ENCODE measurements at places on chromosomes 3 and 15. TPM values are rescaled to one million over a fixed set of nuclear protein-coding genes. Genes with fewer than 3 reads are reported as not detected.
A peak's percentile ranks its signal among the peaks of the same experiment; 100 is the strongest.

DNA sequence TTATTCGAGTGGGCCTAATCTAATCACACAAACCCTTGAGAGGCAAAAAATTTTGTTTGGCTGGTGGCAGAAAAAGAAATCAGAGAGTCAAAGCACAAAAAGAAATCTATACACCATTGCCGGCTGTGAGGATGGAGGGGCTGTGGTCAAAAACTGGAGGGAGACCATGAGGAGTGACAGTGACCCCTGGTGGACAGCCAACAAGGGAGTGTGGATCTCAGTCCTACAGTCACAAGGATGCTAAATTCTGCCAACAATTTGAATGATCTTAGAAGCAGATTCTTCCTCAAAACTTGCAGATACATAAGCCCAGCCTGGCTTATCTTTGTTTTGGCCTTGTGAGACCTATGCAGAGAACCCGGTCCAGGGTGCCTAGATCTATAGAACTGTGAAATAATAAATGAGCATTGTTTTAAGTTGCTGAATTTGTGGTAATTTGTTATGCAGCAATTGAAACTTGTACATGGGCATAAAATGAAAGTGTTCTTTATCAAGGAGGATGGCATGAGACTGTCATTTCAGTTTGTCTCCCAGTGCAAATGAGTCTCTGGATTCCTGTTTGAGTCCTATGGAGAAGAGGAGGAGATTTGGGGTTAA is 103.0 kb upstream of the ARHGEF26 start:
- ATAC-seq, result no peak

GRCh38 chr3:37574177-37574943 is 287.3 kb upstream of the CTDSPL start:
- ATAC-seq, result no peak

DNA sequence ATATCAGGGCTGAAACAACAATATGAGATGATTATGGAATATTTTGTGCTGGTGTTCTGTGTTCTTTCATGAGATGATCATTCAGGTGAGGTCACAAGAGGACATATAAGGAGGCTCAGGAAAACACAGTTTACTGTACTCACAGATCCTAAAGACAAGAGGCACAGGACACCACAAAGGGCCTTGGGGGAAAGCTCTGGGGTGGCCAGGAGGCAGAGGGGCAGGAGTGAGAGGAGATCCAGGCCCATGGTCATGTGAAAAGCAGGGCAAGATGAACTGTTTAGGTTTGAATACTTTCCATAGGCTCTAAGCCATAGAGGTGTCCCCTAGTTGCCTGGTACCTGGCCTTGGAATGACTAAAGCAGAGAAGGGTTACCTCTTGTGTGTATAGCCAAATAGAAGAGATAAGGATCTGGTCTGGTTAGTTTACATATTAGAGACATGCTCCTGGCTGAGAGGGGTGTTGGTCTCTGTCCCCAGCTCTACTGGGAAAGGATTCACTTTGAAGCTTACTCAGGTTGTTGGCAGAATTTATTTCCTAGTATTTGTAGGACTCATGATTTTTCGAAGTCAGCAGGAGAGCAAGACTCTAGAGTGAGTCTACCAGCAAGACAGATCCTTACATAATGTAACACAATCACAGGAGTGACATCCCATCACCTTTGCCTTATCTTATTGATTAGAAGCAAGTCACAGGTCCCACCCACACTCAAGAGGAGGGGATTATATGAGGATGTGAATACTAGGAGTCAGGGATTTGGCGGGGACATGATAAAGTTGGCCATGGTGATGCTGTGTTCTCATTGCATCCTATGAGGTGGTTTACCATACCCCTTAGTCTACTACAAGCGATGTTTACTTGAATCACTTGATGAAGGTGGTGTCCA is 11.3 kb upstream of the TM4SF1 start:
- no peak for ATAC-seq

- ATAC-seq, result no peak
These were observed 212.3 kb downstream of the FGF12 start for GRCh38 chr3:192514754-192515663.

GRCh38 chr3:4030624-4031023 is 231.4 kb downstream of the LRRN1 start:
- ATAC-seq, result no peak

- ATAC-seq, result peak; percentile 90
These were observed 1.3 kb upstream of the KLHL40 start for GRCh38 chr3:42683875-42684598.

The CD276 gene
- 2.6 TPM for total RNA-seq

GRCh38 chr15:63422891-63423590 is 41.4 kb upstream of the CA12 start:
- no peak for ATAC-seq

- peak; percentile 77 for ATAC-seq
These were observed 53.2 kb downstream of the LHFPL4 start for GRCh38 chr3:9500108-9501050.
